ENCODE measurements at places on chromosomes 5 and 9.

DNA sequence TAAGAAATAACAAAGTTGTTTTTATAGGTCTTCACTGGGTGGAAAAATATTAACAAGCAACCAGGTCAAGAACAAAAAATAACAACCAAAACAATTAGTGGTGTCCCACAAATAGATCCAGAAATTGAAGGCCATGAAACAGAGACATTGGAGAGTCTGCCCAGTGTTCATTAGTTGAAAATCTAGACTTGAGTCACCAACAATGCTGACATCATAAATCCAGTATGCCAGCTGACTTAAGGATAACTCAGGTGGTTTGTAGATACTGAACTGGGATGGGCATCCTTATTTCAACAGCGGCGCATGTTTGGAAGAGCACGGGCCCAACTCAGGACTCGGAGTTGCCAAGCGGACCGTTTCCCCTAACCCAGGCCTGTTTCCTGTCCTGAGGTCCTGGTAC is 80.7 kb upstream of the TNFAIP8 start:
- DNase-seq: no peak

- no peak for DNase-seq
These were observed 81.9 kb downstream of the RAPGEF1 start for GRCh38 chr9:131657940-131658339.

DNA sequence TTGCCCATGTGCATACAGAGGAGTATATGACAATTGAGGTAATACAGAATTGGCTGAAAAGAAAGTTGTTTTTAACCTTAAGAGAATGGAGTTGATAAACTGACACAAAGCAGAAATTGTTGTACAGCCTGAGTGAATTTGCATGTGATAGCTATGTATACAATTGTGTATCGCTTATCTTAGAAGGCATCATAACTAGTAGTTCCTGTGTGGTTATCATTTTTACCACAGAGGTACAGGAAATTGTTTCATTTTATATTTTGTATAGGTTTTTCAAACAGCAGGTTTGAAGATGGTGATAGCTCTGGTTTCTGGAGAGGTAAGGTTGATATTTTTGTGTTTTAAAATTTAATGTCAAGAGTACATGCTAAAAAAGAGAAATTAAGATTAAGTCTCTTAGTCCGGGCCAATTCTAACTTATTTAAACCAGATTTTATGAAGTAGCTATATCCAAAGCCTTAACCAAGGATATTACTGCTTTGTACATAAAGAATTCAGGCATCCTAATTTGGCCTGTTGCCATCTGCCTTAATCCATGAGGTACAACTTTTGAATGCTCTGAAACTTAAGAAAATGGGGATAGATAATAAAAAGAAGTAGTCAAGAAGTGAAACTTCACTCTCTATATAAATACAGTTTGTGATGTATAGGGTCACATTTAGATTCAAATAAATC is 26.0 kb downstream of the DDX4 start:
- no peak for DNase-seq

DNA sequence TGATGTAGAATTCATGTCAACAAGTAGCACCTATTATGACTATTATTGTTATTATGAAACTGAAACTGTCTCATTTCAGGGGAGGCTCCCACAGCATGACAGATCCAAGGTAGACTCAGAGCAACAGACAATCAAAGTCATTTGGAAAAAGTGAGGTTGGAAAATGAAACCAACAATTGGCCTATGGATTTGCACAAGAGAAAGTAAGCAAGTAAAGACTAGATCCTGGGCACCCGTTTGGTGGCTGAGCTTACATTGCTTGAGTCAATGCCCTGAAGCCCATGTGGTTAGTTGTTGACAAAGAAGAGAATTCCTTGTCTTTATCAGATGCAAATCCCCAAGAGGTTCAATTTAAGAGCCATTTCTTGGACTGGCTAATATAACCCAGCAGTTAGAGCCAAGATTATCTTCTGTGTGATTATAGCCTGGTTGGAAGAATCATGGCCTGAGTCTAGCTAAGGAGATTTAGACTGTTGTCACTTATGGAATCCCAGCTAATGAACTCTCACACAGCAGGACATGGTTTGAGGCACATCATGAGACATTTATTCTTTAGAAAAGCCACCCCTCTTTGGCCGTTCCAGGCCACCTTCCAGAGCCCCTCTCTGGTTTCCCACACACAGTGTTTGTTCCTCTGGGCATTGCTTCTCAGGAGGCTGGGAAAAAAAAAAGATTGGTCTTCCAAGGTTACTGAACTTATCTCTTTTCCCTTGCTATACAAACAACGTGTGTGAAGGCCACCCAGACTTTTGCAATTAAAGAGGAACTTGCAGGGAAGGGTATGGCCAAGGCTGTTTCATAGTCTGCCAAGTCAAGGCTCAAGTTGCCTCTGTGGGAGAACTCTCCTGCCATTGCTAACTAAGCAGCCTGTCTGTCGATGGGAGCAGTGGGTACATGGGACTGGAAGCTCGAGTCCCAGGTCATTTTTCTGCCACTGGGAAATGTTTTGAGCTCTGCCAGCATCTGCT is 399.5 kb downstream of the ENC1 start:
- DNase-seq: no peak

DNA sequence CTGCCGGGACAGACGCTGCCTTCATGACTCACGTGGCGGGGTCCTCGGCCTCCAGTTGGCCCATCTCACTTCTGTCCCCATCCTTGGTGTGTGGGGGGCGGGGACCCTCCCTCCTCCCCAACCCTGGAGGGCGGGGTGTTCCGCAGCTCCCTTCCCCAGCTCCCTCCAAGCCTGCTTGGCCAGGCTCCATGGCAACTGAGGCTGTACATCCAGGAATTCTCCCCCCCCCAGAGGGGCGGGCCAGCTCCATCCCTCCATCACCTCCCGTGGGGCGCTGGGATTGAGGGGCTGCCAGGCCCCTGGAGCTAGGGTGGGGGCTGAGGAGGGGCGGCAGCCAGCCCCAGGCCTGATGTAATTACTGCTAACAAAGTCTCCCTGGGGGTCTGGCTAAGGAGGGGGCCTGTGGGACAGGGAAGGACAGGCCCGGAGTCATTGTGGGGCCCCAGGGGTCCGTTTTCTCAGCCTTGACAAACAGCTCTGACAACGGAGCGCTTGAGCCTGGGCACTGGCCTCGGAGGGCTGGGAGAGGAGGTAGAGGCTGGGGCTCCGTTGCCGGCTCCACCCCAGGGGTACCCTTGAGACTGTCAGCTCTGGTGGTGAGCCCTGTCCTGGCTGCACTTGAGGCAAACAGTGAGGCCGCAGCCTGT is 8.0 kb downstream of the DIPK1B start:
- DNase-seq: no peak
